ENCODE measurements at places on chromosomes 11 and 22.

- DNase-seq = no peak
Measured at GRCh38 chr11:67351275-67352005, 1.9 kb downstream of the POLD4 start.

DNA sequence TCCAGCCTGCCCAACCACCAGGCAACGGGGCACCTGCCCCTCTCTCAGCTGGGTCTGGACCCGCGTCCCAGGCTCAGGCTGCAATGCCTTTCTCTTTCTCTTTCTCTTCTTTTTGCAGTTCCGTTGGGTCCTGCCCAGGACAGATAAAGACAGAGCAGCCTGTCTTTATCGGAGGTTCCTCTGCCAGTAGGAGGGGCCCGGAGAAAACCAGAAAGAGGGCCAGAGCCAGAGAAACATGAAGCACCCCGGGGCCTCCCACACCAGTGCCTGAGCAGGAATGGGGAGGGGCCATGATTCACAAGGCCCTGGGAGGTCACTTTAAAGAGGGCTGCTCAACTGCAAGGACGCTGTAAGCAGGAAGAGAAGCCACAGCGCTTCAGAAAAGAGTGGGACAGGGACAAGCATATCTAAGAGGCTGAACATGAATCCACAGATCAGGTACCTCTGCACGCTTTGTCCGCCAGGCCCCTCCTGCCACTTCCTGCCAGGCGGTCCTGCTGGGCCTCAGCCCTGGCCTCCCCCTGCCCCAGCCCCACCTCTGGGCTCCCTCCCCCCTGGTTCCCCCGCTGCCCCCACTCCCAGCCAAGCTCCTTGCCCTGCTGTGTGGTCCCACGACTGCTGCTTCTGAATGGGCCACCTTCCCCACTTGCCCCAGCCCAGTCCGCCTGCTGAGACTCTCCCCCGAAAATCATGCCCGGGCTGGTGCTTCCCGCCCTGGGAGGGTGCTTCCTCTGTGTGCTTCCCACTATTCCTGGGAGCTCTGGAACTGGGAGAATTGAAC lies at the start of gene APOBEC3C:
Gene APOBEC3C, plus strand, starts transcription at position 316 of the 781 bp plus-strand sequence. Its CDS starts 106 bp downstream, at position 422.
- peak; percentile 50 for DNase-seq

- no peak for DNase-seq
Measured at GRCh38 chr11:115266066-115266639, 238.1 kb downstream of the CADM1 start.

GRCh38 chr22:29230972-29231875 lies 25.5 kb downstream of the EMID1 start:
- no peak for DNase-seq

- no peak for DNase-seq
Measured at GRCh38 chr11:129723146-129723760, 92.4 kb upstream of the TMEM45B start.

All from stimulated activated CD4-positive, alpha-beta T cell treated with anti-CD3 and anti-CD28 coated beads, TNF-alpha, amount 100 ng/mL, for 4 hours (primary cell).